ENCODE measurements at places on chromosomes 12 and 14. TPM values are rescaled to one million over a fixed set of nuclear protein-coding genes. Genes with fewer than 3 reads are reported as not detected.

PRPH gene
- not detected for total RNA-seq

RDH5 gene
- total RNA-seq, result 13.5 TPM

- ATAC-seq, result no peak
Observed at GRCh38 chr12:66025477-66025876, 105.1 kb downstream of the LLPH start.

DNA sequence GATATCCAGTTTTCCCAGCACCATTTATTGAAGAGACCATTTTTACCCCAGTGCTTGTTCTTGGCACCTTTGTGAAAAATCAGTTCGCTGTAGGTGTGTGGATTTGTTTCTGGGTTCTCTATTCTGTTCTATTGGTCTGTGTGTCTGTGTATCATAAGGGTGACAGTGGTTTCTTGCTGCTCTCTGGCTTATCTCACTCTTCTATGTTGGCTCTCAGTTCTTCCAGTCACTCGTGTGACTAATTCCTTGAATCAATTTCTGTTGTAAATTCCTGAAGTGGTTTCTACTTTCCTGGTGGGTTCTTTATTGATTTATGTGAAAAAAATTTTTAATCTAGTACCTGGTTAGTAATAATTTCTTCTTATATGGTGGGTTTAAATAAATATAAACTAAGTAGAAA lies 58.3 kb downstream of the OTOGL start:
- no peak for ATAC-seq

DNA sequence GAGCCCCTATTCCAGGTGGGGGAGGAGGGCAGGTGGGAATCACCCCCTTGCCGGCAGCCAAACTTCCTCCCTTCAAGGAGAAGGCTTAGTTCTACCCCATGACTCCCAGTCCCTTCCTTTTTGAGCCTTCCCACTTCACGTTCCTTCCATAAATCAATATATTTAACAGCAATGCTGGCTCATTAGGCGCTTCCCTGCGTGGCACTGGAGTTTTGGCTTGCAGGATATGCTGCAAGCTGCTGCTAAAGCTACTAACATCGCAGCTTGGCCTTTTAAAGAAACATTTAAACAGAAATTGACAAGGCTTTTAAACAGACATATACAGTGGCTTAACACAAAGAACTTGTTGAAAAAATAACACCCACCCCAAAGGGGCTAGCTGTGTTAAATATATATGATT lies 308.0 kb upstream of the FKBP4 start:
- ATAC-seq, result no peak

MYL2 gene
- not detected for total RNA-seq

ERP27 gene
- total RNA-seq, result 9.4 TPM

OR6C1 gene
- total RNA-seq, result not detected

GRCh38 chr12:6742834-6743233 lies 10.1 kb downstream of the MLF2 start:
- ATAC-seq, result peak; percentile 72

CDCA4 gene
- 58.6 TPM for total RNA-seq

DNA sequence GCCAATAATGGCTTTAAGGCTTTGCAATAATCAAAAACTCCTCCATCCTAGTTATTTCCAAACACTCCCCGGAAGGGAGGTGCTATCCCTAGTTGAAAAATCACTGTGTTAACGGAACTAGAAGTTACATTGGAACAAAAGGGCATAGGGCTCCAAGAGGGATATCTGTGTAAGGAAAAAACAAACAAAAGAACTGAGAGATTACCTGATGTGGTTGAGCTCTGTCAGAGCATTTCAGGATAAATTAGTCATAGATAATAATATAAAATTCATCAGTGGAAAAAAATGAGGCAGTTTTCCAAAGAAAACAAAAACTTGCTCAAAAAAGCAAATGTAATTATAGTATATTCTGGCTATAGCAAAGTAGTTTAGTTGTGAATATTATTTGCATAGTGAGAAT lies 27.4 kb upstream of the PAPLN start:
- no peak for ATAC-seq

RFX4 gene
- total RNA-seq, result not detected

DNA sequence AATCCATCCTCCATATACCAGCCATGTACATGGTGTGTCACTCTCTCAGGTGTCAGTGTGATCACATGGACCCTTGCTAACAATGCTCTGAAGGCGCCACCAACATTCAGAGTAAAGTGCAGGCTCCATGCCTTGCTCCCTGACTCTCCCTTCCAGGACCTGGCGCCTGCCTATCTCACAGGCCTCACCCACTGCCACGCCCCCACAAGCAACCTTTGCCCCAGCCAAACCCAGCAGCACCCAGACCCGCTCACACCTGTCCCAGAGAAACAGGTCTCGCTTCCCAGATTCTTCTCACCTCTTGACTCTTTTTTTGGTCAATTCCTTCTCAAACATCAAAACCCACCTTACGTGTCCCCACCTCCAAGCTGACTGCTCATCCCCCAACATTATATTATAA lies 52.3 kb downstream of the KCNK10 start:
- no peak for ATAC-seq

LPAR5 gene
- total RNA-seq, result 3.1 TPM

DNA sequence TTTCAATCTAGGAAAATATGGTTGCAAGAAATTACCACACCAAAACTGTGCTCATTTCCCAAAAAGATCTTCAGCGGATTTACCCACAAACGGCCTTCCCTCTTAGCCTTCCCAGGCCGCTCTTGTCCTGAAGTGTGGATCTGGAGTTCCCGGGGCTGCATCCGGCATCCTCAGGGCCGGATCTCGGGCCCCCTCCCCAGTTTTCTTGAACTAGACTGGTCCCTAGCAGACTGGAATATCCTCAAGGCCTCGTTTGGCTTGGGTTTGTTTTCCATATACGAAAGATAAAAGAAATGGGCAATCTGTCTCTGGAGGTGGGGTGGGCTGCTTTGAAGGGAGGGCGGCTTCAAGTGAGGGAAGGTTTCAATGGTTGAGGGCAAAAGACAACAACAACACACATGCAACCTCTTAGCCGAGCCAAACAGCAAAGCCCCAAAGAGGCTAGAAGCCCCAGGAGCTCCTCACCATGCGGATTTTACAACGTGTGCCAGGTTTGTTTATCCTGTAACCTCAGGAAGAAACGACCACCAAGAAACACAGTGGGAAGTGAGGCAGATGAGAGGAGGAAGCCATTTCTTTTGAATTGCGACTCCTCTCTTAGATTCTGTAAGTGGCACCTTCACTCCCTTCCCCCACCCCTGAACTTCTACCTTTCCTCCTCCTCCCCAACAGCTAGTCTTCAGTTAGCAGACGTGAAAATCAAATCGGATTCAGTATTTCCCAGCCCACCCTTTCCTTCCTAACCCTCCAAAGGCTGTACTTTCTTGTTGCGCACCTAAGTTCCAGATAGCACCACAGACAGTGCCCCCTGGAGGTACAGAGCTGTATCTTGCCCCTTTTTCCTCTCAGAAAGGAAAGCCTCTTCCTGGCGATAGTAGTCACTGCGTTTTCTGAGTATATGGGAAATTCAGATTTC lies 2.6 kb downstream of the MYF6 start:
- no peak for ATAC-seq

GRCh38 chr14:100903672-100904185 lies at the start of gene RTL1:
Gene RTL1 (minus strand): TSS chr14:100903722. CDS start chr14:100884788, 18,934 bp downstream.
- ATAC-seq, result no peak

KCNH5 gene
- total RNA-seq, result not detected

DNA sequence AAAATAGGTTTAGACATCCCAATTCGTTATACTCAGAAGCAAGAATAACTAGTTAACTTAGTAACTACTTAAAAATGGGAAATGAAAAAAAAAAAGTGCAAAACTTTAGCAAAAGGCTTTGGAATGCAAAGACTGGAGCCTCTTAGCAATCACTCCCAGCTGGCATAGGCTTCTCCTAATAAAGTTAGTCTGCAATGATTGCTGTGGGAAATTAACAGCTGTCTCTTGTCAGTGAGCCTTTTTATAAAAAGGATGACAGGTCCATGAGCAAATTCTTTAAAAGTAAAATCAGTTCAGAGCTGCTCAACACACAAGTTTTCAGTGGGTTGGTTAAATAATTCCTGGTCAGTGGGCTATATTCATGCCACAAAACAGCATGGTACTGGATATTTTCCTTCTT lies 7.4 kb upstream of the SYCP3 start:
- ATAC-seq, result no peak

GRCh38 chr14:67423424-67423823 lies 11.5 kb upstream of the PLEK2 start:
- ATAC-seq, result no peak

DNA sequence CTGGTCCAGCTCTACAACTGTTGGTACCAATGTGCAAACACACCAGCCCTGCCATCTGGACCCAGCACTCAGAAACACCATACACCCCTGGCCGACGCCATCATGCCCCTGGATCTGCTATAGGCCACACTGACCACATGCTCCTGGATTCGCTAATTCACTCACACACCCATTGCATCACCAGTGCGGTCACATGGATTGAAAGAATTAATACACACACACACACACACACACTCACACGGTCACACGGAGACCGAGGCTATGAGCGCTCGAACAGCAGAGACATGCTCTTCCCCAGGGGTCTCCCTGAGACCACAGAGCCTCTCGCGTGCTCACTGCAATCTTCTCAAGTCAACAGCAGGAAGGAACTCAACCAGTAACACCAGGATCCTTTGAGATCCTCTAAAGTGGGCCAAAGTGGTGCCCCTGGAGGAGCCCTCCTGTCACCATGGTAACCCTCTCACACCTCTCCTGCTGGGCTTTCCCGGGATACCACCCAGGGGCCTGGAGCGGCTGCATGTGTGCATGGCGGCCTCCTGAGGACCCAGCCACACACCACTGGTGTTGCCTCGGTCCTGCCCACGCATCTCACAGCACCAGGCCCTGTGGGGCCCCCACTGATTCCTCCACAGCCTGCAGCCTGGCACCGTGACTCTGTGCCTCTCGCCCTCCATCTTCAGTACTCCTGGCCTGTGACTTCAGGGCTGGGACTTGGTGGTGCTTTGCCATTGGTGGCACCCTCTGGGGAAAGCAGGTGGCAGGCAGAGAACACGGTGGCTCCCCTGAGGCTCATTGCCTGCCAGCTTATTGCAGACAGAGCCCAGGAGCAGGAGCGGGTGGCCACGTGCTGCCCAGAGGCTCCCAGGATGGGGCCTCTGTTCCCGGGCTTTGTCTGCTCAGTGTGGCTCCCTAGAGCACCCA lies 15.1 kb downstream of the LRTM2 start:
- ATAC-seq, result no peak

GRCh38 chr14:21026274-21026987 lies 1.6 kb upstream of the NDRG2 start:
- no peak for ATAC-seq

DNA sequence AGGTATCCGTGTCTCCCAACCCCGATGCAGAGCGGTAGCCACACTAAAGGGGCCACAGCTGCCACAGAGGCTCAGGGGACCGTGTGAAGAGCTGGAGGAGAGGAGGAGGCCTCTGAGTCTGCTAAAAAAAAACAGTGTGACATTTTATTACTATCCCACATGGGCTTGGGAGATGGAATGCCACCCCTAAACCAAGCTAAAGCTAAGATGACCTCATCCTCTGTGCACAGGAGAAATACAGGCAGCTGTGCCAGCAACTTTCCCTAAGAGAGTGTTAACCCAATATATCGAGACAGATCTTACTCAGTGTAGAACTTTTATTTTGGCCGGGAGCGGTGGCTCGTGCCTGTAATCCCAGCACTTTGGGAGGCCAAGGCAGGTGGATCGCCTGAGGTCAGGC lies 18.0 kb downstream of the BCL2L14 start:
- ATAC-seq, result no peak

- ATAC-seq, result no peak
Observed at GRCh38 chr14:22770481-22771187, 4.1 kb downstream of the OXA1L start.

DNA sequence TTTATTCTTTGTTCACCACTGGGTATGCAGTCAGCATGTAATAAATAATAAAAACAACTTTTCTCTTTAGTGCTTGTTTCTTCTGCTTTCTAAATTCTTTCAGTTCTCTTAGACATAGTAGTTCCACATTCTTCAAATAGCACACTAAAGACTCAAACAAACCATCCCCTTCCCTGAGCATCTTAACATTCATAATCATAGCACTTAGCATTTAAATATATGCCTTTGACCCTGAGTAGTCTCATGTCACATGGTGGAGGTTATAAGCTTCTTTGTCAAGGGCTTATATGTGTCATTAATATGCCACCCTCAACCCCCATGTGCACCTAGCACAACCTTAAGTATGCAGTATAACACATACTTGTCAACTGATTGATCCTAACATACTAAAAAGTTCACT lies 212.7 kb downstream of the PHLDA1 start:
- no peak for ATAC-seq

GRCh38 chr14:103401223-103402214 lies 16.3 kb downstream of the MARK3 start:
- peak; percentile 93 for ATAC-seq

GALNT4 gene
- total RNA-seq, result 16.7 TPM

- ATAC-seq, result no peak
Observed at GRCh38 chr12:5348491-5348890, 83.4 kb upstream of the NTF3 start.

- ATAC-seq, result no peak
Observed at GRCh38 chr12:51751661-51752060, 96.9 kb downstream of the FIGNL2 start.

- ATAC-seq, result peak; percentile 77
Observed at GRCh38 chr14:105065280-105066228, at the start of gene GPR132. Gene GPR132 (minus strand): TSS chr14:105065430. CDS start chr14:105055420, 10,010 bp downstream.

DNA sequence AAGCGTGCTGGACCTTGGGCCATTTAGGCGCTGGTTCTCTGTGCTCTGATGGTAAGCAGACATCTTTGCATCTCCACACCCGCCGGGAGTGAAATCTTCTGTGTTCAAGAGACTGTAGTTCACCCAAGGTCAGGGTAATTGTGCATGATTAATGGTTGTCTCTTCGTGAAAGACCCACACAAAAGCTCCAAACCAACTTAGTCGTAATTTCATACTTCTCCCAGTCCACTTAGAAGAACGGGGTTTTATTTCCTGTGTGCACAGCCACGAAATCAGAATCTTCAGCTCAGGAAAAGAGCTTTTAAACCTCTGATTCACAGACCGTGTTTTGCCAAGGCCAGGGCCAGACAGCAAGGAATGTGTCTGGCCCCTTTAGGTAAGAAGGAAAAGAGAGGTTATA lies 640.9 kb downstream of the MED13L start:
- no peak for ATAC-seq

DNA sequence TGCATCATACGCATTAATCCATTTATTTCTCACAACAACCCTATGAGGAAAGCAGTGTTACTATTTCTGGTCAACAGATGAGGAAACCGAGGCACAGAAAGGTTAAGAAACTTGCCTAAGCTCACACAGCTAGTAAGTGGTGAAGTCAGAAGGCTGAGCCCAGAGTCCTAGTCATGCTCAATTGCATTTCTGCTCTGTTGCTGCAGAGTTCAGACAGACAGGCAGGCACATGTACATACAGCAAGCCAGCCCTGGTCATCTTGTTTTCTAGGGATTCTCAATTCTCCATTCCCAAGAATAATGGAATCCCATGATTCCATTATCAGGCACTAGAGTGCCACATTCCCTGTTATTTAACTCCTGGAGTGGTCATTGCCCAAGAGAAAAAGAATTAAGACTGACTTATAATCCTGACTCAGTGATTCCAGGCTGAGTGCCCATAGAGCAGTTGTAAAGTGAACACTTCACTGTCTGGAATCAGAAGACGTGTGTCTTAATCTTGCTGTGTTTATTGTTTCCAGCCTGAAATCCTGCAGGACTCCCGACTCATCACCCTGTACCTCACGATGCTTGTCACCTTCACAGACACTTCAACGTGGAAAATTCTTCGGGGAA lies 10.7 kb downstream of the UBE3B start:
- ATAC-seq, result no peak

GRCh38 chr14:98888281-98888680 lies 383.7 kb downstream of the BCL11B start:
- no peak for ATAC-seq

- ATAC-seq, result no peak
Observed at GRCh38 chr12:124352257-124352656, 57.4 kb downstream of the RFLNA start.

All from activated T-helper 17 cell treated with anti-CD3 and anti-CD28 coated beads, Interleukin-2, amount 50 U/mL, for 72 hours (primary cell).